ENCODE measurements at places on chromosomes 11 and 22.
A peak's percentile ranks its signal among the peaks of the same experiment; 100 is the strongest.

- peak; percentile 65 for DNase-seq
Observed at GRCh38 chr11:67119585-67120391, 725 bp downstream of the KDM2A start.

GRCh38 chr11:135033540-135033939 lies 621.5 kb upstream of the B3GAT1 start:
- DNase-seq, result peak; percentile 78

DNA sequence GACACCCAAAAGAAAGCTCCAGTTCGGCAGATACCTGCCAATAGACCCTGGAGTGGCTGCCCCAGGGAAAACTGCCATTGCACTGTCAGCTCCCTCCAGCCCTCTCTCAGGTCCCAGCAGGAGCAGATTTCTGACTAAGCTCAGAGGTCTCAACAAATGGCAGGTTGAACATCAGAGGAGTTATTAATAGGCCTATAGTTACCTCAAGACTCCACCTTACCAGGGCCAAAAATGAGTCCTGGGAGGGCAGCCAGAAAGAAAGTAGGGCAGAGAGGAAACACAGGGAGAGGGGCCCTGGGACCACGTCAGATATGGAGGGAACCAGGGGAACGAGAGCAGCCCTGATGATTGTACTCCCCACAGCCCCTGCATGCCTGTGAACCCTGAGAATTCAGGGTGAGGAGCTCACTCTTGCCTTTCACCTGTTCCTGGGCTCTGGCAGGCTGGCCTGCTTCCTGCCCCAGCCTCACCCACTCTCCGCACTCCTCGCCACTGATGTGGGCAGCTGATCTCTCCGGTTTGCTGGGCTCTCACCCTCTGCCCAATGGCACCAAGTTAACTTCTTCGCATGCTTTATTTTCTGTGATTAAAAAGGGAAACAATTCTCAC lies 4.3 kb upstream of the RGL4 start:
- no peak for DNase-seq

DNA sequence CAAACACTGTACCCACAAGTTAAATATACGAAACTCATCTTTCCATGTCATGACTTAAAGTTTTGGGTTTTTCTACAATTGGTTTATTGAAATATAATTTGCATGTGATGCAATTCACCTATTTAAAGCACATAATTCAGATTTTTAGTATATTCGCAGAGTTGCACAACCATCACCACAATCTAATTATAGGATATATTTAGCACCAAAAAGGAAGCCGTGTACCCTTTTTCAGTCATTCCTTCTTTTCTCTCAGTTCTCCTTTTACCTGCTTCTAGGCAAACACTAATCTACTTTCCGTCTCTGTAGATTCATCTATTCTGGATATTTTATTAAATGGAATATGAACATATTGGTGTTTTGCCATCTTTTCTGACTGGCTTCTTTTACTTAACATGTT lies 1458.1 kb upstream of the TENM4 start:
- no peak for DNase-seq

DNA sequence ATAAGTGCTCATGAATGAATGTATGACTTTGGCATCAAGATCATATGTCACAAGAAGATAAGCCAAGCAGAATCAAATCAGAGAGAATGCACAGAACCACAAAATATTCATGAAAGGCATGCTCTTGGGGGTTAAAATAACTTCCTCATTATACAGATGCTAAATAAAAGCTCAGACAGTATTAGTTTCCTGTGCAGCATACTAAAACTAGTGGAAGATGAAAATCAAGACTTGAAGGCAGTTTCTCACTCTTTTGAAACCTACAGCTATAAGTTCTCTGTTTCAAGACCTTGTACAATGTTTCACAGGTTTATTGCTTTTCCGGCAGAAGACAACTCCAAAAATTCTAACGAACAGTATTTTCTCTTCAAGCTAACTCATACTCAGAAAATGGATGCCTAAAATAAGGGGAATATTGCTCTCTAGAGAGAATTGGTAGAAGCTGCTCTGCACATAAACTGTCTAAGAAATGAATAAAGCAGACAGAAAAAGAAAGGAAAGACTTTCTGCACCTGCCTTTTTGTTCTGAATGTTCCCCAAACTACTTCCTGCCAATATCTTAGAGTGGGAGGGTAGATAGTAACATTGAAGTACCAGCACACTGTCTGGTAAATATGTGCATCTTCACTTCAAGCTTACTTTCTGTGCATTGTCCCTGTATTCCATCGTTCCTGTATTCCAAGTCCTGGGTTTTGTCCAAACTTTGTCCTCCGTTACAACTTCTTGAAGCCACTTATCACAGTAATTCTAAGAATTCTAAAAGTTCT lies 639.4 kb upstream of the FAT3 start:
- no peak for DNase-seq
